ENCODE measurements at places on chromosomes 2 and 18.

GRCh38 chr18:42100248-42100647 lies 145.2 kb downstream of the PIK3C3 start:
- no peak for DNase-seq

DNA sequence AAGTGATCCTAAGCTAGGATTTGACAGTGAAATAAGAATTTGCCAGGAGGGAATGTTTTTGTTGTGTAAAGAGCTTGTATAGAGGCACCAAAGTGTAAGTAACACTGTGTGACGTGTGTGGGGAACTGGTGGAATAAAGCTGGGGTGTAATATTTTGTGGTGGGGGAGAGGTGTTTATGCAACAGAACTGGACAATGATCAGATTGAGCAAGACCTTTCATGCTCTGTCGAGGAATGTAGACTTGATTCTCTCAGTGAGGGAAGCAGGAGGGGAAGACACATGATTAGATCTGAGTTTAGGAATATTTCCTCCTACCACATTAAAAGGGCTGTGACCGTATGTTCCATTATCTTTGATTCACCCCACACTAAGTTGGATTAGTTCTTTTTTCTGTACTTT lies 43.6 kb downstream of the EFEMP1 start:
- DNase-seq, result peak; percentile 23

- no peak for DNase-seq
Observed at GRCh38 chr2:178275600-178275999, 81.3 kb downstream of the OSBPL6 start.

DNA sequence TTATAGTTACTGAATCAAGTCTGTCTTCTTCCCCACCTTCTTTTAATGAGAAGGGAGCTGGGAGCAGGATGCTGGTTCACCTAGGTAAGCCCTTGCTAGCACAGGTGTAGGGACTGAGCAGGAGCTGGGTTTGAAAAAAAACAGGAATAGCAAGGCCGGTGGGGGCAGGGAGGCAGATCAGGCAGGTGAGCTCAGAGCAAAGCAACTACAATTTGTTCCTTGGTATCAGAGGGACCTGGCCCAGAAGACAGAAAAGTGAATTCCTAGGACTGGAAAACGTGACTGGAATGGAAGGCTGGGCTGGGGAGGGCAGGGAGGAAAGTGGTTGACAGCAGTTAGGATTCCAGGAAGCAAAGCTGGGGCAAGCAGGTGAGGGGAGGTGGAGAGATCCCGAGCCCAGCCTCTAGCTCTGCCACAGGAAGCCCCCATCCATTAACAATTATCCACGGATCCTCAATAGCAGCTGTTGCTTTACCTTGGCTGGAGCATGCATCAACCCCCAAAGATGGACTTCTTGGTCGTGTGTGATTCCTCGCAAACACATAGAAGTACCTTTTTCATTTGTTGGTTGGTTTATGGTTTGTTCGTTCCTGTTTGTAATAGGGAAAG lies 118.4 kb downstream of the LNPK start:
- DNase-seq, result no peak

GRCh38 chr18:36064027-36064808 lies 3.1 kb downstream of the RPRD1A start:
- DNase-seq, result no peak

GRCh38 chr2:111042261-111042660 lies 78.5 kb upstream of the BCL2L11 start:
- DNase-seq, result no peak

All from GM03348 (cell line).